Fibroblast of skin of right quadriceps (primary cell): ENCODE measurements at places on chromosomes 5 and 9.

DNA sequence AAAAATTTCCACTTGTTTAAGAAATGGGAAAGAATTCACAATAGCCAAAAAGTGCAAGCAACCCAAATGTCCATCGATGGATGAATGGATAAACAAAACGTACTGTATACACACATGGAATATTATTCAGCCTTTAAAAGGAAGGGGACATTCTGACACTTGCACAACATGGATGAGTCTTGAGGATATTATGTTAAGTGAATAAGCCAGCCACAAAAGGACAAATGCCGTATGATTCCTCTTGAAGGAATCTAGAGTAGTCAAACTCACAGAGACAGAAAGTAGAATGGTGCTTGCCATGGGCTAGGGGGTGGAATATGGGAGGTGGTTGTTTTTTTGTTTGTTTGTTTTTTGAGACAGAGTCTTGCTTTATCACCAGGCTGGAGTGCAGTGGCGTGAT, 3.8 kb upstream of the ATP6V0E1 start:
- no peak for DNase-seq

- peak; percentile 28 for DNase-seq
Measured at GRCh38 chr9:124780060-124780756, 3.3 kb downstream of the OLFML2A start.

DNA sequence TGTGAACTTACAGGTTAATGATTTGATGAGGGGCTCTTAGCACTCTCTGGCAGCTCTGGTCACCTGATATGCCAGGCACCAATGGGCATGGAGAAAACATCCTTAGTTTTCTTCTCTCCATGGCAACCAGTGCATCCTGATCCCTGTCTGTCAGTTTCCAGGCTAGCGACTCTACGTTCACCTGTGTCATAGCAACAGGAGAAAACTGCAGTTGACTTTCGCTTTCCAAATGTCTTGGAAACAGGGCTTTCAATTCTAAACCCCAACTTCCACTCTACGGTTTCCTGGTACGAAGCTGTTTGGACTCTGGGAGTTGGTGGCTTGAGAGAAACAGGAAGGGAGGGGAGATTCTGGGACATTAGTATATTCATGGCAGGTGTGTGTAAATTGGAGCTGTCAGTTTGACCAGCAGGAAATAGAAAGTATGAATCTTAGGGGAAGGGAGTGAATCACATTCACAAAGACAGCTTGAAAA, 74.4 kb downstream of the SLC28A3 start:
- no peak for DNase-seq

- no peak for DNase-seq
Measured at GRCh38 chr5:160486573-160486972, 64.9 kb downstream of the PTTG1 start.

DNA sequence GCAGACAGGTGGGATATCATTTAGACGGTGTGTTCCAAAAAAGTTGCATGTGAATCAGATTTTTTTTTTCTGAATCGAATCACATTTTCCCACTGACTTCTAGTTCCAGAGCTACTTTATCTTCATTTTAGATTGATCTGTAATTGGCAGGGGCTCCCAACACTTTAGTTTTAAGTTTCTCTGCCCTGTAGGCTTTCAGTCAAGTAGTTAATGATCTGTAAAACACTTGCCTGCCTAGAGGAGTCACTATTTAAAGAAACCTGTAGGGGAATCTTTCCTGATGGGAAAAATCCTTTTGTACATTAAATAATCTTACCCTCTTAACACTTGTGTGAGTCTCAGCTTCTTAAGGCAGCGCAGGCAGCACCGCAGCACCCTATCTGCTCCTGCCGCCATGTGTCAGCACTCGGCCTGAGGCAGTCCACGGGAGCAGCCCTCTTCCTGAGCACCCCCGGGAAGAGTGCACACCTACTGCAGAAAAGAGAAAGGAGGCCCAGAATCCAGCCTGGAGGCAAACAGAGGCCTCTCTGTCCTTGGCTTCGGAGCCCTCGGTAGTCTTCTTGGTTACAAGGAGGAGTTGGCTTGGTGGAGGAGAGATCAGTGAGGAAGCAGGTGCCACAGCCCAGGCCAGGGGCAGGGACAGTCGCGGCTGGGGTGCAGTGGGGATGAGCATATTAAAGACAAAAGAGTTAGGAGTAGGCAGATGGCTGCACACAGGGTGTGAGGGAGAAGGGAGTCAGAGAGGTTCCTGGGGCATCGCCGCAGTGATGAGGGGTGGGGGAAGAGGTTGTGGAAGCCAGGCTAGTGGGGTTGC, 209.3 kb downstream of the GAPVD1 start:
- DNase-seq, result no peak

DNA sequence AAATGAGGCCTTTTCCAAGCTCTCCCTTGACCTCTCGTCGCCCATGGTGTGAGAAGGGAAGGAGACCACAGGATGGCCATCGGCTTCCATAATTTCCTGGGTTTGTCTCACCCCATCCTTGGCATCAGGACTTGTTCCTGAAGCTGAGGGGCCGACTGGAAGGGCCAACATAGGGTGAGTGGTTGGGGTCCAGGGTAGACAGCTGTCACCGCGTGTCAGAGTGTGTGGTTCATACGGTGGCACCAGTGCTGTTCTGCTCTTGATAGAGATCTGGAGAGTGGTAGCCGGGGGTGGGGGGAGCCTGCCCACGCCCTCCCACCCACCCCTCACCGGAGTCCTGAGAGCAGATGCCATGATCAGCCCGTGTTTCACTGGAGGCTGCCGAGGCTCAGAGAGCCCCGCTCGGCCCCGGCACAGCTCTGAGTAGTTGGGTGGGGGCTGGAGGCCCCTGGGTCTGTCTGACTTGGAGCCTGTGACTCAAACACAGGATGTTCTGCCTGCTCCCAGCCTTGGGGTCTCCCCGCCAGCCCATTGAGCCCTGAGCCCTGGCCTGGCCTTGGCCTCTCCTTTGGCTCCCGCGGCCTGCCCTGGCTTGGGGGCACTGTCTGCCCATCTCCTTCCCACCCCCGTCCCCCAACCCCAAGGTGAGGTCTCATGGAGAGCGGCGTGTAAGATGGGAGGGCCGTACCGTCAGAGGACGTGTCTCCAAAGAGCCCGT, 53.1 kb upstream of the IER5L start:
- no peak for DNase-seq

- no peak for DNase-seq
Measured at GRCh38 chr5:24609706-24610105, 35.1 kb downstream of the CDH10 start.

DNA sequence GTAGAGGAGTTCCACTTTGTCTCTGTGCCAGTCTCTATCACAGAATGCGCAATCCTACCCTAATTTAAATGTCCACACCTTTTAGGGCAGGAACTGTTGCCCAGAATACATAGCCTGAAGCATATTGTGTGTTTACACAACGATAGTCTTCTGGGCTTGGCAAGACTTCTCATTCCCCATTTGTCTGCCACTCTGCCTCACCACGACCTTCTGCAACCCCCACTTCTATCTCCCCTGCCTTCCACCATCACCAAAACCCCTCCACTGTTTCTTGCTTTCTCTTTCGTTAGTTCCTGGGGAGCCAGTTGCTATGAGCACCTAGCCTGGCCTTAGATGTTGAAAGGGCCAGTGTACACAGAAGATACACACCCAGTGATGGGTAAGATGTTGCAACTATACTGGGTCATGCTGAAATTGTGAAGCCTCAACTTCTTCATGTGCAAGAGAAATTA, 883 bp upstream of the RNF145 start:
- no peak for DNase-seq

- DNase-seq, result peak; percentile 84
Measured at GRCh38 chr5:151081431-151082281, 822 bp upstream of the TNIP1 start.

GRCh38 chr9:93061791-93062763, 3.6 kb downstream of the SUSD3 start:
- no peak for DNase-seq
